OCI-M1 (cell line): ENCODE measurements at places on chromosomes 11 and 22.

- peak; percentile 58 for DNase-seq
Observed at GRCh38 chr11:113675003-113675561, 31.0 kb downstream of the TMPRSS5 start.

DNA sequence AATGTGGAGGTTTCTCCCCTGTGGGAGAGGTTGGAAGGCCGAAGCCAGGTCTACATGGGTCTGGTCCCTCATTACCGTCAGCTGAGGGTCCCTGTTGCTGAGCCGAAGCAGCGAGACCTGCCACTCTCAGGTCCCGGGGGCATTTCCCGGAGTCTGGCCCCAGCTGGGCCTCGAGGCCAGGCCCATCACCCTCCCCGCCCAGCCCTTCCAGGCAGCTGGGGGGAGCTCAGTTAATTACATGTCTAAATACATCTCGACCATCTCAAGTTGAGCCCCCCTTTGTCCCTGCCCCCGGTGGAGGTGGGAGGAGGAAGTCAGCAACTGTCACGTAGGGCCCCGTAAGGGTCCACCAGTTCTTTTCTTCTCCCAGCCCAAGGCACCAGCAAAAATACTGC lies 3.6 kb downstream of the CDKN1C start:
- DNase-seq, result no peak

DNA sequence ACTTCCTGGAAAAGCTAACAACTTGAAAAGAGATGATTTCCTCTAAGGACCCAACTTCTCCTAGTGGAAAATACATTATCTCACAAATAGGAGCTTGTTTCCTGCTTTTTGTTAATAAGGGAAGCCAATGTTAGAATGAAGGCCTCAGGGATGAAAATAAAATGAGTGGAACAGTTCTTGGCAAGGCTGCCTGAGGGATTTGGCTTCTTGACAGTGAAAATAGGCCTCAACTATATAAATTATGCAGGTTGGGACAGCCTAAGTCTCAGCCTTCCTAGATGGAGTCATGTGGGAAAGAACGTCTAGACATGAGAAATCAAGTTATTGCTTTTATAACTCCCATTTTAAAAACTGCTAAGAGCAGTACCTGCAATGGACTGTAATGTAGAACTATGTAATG lies 92.8 kb upstream of the FIBIN start:
- DNase-seq, result no peak

DNA sequence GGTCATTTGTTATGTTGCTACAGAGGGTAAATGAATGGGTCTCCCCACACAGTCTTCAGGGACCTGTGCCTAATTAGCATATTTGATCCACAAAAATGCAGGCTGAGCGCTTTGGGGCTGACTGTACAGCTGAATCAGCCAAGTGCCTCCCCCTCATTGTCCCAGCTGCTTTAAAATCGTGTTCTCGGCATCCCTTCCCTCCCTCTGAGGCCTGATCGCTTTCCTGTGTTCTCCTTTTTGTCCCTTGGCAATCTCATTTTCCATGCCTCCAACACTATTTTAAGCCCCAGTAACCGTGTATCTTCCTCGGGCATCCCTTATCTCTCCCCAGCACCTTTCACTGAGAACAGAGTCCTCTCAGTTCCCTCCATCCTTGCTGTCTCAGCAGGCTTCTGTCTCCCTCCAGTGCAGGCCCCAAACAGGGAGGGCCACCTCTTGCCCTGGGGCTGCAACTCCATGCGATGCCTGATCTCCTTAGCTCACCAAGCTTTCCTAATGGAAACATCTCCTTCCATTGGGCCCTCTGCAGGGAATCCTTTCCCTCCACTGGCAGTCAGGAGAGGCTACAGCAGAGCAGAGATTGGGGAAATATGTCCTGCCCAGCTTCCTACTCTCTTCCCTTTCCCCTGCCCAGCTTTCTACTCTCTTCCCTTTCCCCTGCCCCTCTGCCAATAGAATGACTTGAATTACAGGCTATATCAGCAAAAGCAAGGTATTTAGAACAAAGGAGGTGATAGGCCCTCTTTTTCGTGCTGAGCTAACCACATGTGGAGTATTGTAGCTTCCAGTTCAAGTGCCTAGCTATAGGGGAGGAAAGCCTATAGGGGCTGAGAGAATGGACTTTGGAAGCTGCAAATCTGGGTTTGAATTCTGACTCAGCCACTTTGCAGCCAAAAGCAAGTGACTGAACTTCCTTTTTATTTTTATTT lies 13.8 kb downstream of the UQCR10 start:
- peak; percentile 89 for DNase-seq

- DNase-seq, result peak; percentile 57
Observed at GRCh38 chr11:91513734-91514133, 710.9 kb upstream of the FAT3 start.

GRCh38 chr11:112289588-112290492 lies 29.2 kb upstream of the PLET1 start:
- peak; percentile 92 for DNase-seq

- DNase-seq, result no peak
Observed at GRCh38 chr22:44179989-44180705, 578 bp upstream of the PARVG start.

GRCh38 chr11:126102436-126102981 lies 39.8 kb upstream of the CDON start:
- DNase-seq, result peak; percentile 89

GRCh38 chr11:21814169-21814568 lies 378.7 kb upstream of the ANO5 start:
- peak; percentile 62 for DNase-seq

- DNase-seq, result peak; percentile 52
Observed at GRCh38 chr11:35662061-35662648, 420 bp upstream of the TRIM44 start.

- no peak for DNase-seq
Observed at GRCh38 chr11:469684-470560, 19.8 kb downstream of the PTDSS2 start.

DNA sequence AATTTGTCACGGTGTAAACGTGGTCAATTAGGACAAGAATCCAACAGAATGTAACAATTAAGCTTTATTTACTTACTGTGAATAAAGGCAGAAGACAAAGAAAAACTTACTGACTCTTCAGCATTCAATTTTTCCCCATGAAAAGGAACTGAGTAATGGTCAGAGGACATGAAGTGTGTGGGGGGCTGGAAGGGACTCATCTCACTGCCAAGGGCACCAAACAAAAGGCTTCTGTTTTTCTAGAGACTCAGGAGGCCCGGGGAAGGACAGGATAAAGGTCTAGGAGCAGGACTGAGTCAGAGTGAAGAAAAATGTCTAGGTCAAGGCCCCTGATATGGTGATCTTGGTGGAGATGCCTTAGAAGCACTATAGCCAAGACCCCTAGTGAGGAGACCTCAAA lies 564.2 kb upstream of the ANO5 start:
- DNase-seq, result no peak

DNA sequence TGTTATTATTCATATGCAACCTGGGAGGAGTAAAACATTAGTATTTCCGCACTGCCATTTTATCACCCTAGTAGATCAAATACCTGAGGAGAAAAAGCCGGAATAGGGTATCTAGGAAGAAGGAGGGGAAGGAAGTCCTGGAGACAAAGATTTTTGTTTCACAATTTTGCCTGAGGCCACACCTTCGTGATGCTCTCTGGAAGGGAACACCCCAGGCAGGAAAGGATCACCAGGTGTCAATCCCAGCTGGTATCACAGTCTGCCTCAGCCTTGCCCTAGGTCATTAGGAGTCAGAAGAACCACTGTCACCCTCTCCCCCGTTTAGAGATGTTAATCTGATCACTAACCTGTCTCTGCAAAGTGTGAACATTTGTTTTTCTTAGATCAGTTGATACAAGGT lies 35.4 kb upstream of the IGSF9B start:
- DNase-seq, result no peak

- DNase-seq, result no peak
Observed at GRCh38 chr11:115198321-115198741, 305.9 kb downstream of the CADM1 start.

DNA sequence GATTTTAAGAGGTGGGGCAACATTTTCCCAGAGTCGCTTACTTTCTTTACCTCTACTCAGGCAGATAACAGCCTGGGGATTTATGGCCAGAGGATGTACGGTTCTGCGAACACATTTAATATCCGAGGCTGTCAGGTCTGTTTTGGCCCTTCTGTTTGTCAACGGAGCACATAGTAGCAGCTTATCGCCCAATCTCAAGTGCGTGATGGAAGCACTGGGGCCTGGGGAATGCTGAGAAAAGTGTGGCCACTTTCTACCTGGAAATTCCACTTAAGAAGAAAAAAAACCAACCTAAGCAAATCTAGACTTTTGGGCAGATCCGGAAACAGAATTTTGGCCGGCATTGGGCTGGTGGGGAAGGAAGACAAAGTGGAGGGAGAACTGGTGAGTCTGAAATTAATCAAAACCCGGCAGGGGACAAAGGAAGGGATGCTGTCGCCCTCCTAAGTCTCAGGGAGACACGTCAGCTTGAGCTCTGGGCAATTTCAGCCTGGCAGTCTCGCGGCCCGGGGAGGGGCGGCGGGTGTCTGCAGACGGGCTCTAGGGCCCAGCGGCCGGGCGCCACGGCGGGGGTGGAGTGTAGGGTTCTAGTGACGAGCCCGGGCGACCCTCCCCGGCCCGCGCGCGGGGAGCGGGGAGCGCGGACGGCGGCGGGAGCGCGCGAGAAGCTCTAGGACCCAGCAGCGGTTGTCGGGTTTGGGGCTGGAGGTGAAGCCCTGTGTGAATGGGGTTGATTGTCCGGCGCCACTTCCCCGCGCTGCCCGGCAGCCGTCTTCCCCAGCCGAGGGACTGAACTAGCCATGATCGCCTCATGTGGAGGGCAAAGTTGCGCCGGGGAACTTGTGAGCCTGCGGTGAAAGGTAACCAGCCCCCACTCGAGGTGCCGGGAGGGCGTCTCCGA lies at the start of gene AMOTL1:
AMOTL1 (plus strand) TSS at position 656 of the 901 bp plus-strand sequence; CDS start at position 812, 156 bp downstream.
- peak; percentile 96 for DNase-seq

GRCh38 chr11:46298699-46299433 lies 21.4 kb downstream of the CREB3L1 start:
- DNase-seq, result no peak

GRCh38 chr11:128802358-128802981 lies 64.6 kb downstream of the KCNJ1 start:
- DNase-seq, result no peak

GRCh38 chr11:8262552-8263108 lies 1.0 kb downstream of the LMO1 start:
- DNase-seq, result no peak

DNA sequence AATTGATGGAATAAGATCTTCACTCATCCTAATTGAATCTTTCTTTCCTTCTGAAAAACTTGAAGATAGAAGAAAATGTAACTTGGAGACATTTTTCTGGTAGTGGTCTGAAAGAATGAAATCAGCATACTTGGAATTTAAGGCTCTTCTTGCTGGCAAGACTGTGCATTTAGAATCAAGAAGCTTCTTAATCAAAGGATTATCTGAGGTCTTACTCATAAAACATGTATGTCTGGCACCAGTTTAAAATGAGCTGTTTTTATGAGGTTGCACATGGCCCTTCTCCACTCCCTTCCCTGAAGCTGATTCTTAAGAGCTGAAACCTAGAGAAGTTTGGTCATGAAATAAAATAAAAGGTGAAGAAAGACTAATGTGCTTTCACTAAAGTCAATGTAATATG lies 77.3 kb downstream of the ARHGEF12 start:
- no peak for DNase-seq

DNA sequence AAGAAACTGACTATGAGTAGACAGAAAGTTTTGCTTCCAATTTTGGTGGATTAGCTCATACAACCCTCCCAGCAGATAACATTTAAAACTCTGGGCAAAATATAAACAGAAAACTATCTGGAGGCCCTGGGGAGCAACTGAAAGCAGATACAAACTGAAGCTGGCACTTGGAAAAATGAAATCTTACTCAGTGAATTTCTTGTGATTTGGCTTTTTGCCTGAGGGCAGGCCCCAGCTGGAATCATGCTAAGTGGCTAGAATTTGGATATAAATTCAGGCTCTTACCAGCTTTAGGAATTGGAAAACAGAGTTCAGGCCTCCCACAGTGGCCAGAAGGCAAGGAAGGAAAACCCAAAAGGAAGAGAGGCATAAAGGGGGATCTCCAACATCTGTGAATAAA lies 85.8 kb downstream of the EFCAB6 start:
- DNase-seq, result no peak

DNA sequence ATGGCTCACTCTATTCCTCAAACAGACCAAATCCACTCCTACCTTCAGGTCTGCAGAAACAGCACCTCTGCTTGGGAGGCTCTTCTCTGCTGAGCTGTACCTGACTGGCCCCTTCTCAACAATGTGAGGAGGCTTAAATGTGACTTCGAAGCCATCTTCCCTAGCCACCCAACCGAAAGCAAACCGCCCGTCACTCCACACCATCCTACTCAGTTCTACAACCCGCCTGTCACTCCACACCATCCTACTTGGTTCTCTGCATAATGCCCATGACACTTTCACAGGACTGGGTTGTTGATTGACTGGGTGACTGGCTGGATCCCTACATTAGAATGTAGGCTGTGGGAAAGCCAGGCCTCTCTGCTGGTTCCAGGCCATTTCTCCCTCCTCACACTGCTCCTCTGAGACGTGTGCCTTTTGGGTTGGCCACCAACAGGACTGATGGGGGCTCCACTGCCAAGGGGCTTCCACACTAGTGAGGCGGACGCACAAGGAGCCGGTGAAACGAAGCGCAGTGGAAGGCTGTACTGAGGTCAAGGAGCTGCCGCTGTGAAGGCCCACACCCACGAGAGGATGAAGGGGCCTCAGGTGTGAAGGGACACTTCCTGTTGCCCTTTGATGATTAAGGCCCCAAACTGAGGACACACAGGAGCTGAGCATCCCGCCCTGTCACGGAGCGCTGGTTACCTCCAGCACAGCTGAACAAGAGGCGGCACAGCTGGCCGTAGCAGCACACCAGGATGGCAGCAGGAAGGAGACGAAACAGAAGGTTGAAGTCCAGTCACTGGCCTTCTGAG lies 47.5 kb upstream of the SPATA19 start:
- no peak for DNase-seq

GRCh38 chr11:97844016-97844415 lies 1176.7 kb upstream of the CNTN5 start:
- DNase-seq, result no peak

- no peak for DNase-seq
Observed at GRCh38 chr22:49763138-49763537, 64.5 kb downstream of the BRD1 start.

- DNase-seq, result peak; percentile 20
Observed at GRCh38 chr22:31561970-31562369, 65.6 kb downstream of the SFI1 start.

- DNase-seq, result no peak
Observed at GRCh38 chr11:105860105-105860504, 161.9 kb downstream of the MSANTD4 start.

GRCh38 chr11:2175659-2176058 lies 4.0 kb upstream of the TH start:
- no peak for DNase-seq

- peak; percentile 38 for DNase-seq
Observed at GRCh38 chr11:60910711-60911380, 3.1 kb upstream of the TMEM109 start.
